Astrocyte of the hippocampus (primary cell): ENCODE measurements at places on chromosomes 5 and 9.

DNA sequence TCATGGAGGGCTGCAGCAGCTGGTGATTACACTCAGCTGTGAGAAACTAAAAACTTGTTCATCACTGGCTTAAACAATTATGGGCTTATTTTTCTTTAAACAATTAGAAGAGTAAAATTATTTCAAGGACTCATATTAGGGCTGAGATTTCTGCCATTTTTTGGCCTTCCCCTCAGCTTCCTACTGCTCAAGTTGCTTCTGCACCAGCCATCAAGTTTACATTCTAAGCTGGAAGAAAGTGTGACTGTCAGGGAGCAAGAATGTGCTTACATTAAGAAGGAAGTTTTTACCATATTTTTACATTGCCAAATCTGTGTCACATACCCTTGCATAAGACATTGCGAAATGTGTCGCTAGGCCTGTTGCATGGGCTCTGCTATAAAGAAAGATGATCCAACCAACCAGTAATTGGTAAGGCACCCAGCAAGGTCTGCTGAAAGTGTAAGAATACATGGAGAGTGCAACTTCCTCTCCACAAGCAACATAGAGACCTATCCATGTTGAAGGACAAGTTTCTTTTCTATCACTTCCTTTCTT, 260.3 kb upstream of the CDH10 start:
- peak; percentile 1 for DNase-seq

DNA sequence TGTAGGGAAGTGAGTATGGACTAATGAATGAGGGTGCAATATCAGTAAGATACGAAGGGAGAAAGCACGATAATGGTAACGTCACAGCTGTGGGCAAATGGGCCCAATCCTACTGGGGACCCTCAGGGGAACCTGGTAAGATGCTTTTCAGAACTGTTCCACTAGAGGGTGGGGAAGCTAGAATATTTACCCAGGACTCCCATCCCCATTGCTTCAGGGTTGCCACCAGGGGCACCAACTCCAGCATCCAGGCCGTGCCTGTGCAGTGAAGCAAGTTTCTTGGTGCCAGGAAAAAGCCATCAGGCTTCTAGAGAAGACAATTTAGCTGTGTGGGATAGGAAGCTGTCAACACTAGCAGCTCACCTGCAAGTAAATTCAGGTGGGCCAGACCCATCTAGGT, 409.3 kb downstream of the AGTPBP1 start:
- no peak for DNase-seq

DNA sequence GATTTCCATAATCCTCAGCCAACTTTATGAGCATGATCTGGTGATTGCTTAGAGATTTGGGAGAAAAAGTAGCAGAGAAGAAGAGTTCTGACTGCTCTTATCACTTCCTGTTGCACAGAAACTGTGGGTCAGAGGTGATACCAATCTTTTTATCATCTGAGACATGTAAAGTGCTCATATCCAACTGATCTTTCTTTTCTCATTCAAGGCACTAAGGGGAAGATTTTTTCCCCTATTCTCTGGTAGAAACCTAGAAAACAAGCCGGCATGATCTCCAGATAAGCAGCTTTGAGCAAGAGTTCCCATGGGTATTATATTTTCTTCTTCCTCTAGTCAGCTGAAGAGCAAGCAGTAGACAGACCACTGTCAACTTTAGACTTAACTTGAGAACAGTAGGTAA, 29.0 kb upstream of the GPR150 start:
- no peak for DNase-seq

DNA sequence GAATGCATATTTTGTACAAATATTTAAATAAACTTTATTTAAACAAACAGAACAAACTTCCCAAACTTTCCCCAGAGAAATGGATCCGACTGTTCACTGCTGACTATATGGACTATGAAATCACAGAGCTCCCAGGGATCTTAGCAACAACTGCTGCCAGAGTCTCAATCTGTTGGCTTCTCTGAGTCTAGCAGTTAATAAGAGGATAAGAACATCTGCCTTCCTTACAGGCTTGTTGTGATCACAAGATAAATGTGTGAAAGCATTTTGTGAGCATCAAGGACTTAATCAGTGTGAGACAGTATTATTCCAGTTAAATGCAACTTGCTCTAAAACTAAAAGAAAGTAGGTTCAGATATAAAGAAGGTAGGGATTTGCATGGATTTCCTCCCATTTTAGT, 31.4 kb upstream of the MYOT start:
- no peak for DNase-seq

DNA sequence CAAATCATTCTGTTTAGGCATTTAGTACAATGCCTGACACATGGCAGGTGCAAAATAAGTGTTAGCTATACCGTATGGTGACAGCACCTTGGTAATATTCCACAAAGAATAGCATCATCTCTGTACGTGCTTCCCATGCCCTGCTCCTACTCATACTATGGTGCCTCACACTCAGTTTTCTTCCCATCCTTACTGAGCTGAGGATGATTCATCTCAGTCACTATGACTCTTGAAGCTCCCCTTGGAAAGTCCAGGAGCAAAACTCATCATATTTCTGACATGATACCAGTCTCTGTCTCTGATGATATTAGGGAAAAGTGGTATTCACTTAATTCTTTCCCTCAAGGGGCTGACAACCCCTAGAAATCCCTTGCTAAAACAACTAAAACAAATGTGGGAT, 423.3 kb downstream of the EFNA5 start:
- no peak for DNase-seq

- no peak for DNase-seq
These were observed 297.7 kb downstream of the MSX2 start for GRCh38 chr5:175021841-175022625.

DNA sequence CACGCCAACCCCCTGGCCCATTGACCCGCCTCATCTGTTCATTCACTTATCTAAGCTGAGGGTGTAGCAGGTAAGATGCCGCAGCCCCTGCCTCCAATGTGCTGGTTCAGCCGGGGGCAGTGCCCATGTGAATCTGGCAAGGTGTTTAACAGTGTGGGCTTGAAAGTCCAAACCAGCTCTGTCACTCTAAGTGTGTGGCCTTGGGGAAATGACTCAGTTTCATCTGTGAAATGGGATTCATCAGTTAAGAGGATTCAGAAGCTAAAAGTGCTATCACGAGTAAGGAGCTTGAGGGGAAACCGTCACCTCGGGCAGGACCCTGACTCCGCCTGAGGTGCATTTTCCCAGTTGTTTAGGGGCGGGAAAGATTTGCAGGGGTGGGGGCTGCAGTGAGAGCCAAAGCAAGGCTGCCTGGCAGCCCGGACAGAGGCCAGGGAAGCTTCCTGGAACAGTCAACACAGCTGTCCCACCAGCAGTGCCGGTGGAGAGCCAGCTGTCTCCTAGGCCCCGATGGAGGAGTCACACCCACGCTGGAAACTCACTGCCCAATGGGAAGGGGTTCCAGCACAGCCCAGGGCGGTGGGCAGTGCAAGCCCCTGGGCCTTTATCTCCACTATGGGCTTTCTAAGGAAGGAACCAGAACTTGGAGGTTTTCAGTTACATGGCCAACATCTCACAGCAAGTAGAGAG, 9.7 kb upstream of the URM1 start:
- no peak for DNase-seq

GRCh38 chr5:20248118-20248517, 260.1 kb upstream of the CDH18 start:
- no peak for DNase-seq

DNA sequence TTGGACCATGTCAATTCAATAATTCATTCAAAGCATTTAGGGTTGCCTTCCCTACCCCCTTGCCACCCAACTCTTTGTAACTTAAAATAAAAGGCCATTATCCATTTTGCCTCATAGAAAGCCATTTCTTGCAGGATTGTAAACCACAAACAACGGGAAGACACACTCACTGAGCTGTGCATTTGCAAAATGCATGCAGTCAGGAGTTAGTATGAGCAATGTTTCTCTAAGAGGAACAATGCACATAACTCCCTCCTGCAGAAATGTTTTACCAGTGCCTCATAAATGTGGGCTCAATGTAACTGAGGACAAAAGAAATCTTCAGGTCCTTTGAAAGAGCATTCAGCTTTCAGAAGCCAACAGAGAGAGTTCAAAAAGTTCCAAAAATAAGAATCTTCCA, 98.5 kb upstream of the ABCA1 start:
- peak; percentile 59 for DNase-seq

GRCh38 chr9:35907711-35908503, 1.4 kb upstream of the SPAAR start:
- DNase-seq: peak; percentile 94

DNA sequence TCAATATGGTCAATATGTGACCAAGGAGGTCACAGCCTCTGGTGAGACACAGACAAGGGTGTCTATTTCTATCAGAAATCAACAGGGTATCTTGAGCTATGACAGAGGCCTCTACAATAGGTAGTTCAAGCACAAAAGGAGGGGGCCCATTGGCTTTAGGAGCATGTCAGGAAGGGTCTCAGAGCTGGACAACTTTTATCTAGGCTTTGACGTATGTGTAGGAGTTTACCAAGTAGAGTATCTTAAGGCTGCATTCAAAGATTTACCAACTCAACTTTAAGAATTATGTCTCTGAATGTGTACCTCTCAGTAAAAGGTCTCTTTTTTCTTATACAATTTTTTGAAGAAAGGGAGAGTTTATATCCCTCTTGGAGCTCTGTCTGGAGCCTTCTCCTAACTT, 297.2 kb downstream of the NSG2 start:
- no peak for DNase-seq
